ENCODE measurements at places on chromosomes 3 and 15.

DNA sequence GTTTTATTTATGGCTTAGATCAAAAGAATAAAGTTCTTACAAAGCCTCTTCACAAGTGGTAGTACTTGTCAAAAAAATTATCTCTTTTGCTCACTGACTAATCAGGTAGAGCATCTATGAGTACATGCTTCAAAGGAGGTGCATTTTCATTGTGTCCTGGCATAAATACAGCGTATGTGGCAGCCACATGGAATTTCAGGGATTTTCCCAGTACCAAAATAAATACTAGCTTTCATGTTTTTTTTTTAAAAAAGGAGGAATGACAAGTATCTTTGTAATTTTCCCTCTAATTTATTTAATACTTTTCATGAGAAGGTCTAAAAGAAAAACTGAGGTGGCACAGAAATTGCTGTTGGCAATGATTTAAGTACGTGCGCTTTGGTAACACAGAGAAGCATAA, 597.8 kb upstream of the ALCAM start:
- no peak for ATAC-seq

- ATAC-seq, result no peak
These were observed 68.1 kb upstream of the DCLK3 start for GRCh38 chr3:36832406-36832805.

GRCh38 chr3:108006077-108006771, 84.6 kb downstream of the CD47 start:
- no peak for ATAC-seq

- no peak for ATAC-seq
These were observed 193.7 kb upstream of the CFAP20DC start for GRCh38 chr3:59243476-59243875.

DNA sequence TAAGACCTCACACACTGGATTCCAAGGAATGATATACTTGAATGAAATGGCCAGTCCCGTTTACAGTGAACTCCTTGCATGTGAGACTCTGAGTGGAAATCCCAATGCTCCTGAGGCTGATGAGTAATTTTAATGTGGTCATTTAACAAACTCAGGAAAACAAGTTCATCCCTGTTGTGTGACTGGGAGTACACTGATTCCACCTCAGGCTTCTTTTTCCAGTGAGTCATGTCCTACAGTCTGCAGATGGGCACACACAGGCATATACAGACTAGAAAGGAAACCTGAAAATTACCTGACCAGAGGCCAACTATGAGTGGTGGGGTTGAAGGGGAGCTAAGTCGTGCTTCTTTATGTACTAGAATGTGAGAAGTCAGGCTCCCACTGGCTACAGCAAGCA, 5.8 kb downstream of the SQOR start:
- no peak for ATAC-seq

DNA sequence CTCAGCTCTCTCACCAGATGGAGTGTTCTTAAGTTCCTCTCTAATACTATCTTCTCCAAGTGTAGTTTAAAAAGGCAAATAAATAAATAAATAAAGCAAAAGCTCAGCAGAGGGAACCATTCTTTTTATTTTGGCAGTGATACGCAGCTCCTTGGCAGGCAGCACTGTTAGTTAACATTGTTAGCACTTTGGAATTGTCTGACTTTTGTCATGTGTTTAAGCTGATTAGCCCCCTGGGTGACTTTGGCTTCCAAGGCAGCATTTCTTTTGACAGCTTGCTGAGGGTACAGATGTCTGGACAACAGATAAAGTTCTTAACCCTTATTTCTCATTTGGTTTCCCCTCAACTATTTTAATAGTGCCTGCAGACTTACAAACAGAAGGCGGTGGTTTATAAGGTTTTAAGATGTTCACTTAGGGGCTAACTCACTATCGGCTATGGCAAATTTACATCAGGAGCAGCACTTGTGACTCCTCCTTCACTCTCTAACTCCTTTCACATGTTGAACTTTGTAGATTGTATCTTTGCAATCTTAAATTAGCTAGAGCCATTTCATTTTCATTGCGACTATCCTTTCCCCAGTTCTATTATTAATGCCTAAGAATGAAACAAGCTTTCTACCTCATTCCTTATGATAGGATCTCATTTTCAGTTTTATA, 213.4 kb downstream of the ZBBX start:
- ATAC-seq, result no peak

GRCh38 chr3:52333869-52334557, 17.9 kb downstream of the DNAH1 start:
- ATAC-seq, result no peak

GRCh38 chr3:85740561-85740960, 781.8 kb downstream of the CADM2 start:
- no peak for ATAC-seq

- no peak for ATAC-seq
These were observed 248.0 kb upstream of the CNTN3 start for GRCh38 chr3:74862476-74862875.

GRCh38 chr3:130857336-130858026, 36.4 kb upstream of the ATP2C1 start:
- ATAC-seq, result no peak

- peak; percentile 17 for ATAC-seq
These were observed 109.6 kb upstream of the RBMS3 start for GRCh38 chr3:29171043-29171990.

GRCh38 chr3:190495796-190496195, 18.1 kb upstream of the IL1RAP start:
- ATAC-seq, result no peak

GRCh38 chr3:27553886-27554540, 69.8 kb upstream of the SLC4A7 start:
- ATAC-seq, result no peak

- no peak for ATAC-seq
These were observed 74.0 kb upstream of the TCF12 start for GRCh38 chr15:56844471-56844870.

GRCh38 chr3:37068031-37068430, 74.7 kb downstream of the MLH1 start:
- no peak for ATAC-seq
